NCI-H1930 (cell line): ENCODE measurements at places on chromosomes 6 and 20.

- no peak for DNase-seq
Measured at GRCh38 chr20:43846516-43846905, 68.1 kb upstream of the TOX2 start.

DNA sequence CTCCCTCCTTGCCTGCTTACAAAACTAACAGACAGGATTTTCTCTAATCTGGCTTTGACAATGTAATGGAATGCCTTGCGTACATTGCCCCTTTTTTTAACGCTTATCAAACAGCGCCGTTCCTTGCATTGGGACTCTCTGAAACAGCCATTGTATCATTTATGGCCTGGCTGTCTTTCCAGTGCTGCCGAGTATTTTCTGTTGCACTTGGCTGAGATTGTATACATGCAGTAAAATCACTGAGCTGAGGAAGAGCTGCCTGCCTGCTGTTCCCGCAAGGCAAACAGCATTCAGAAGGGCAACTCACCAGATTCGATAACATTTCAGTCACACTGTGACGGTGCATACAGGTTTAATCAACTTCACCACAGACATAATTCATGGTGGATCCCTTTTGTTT lies 106.0 kb downstream of the SH3BGRL2 start:
- DNase-seq: no peak

GRCh38 chr20:8147476-8147875 lies 15.4 kb downstream of the PLCB1 start:
- DNase-seq: no peak

DNA sequence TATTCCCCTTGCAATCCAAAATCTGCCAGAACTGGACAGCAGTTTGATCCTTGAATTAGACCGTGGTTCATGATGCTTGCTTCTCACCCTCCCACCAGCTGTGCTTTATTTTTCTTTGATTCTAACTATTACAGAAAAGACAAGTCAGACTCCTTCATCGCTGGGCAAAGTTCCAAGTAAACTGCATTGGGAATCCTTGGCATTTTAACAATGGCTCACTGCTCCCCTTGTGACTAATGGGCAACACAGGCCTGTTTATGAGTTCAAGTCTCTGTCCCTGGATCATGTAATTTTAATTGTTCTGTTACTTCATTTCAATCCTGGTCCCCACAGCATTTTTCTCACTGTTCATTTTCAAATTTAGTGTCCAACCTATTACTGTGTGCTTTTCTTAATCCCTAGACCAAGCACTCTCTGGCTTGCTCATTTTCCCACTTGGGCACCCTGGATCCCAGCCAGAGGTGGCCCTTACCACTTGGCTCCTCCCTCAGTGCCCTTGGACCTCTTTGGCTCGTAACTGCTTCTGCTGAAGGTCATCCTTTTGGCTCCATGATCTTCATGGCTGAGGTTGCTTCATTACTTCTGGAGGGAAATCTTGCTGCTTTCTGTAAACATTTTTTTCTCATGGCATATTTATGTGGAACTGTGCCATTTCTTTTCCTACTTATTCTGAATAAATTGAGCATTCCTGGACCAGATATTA lies 32.8 kb downstream of the PSMB9 start:
- DNase-seq: no peak

DNA sequence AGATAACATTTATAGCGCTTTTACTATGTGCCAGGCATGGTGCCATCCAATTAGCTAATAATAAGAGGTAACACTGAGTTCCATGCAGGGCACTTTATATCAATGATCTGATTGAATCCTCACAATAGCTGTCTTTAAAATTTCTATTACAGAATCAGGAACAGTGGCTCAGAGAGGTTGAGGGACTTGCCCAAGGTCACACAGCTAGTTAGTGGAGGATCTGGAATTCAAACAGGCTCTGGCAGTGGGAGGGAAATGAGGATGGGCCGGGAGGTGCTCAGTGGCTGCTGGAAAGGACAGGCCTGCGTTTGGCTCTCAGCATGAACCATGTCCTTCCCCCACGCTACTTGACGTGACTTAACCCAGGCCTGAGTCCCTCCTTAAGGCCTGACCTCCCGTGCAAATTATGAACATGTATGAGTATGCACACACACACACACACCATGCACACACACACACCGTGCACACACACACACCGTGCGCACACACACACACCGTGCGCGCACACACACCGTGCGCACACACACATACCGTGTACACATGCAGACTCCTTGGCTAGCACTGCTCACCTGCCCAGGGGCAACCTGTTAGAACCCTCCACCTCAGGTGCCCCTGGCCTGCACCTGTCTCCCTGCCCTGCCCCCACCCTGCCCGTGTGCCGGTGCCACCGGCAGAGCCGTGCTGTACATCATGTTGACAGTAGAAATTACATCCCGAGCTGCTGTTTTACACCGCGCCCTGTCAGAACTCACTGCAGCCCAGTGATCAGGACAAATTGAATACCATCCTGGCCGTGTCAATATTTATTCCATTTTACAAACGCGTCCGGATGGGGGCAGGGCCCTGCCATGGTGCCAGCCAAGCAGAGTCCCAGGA lies 43.7 kb downstream of the CDH22 start:
- peak; percentile 13 for DNase-seq
